BJ (cell line): ENCODE measurements at places on chromosomes 6 and 20.

DNA sequence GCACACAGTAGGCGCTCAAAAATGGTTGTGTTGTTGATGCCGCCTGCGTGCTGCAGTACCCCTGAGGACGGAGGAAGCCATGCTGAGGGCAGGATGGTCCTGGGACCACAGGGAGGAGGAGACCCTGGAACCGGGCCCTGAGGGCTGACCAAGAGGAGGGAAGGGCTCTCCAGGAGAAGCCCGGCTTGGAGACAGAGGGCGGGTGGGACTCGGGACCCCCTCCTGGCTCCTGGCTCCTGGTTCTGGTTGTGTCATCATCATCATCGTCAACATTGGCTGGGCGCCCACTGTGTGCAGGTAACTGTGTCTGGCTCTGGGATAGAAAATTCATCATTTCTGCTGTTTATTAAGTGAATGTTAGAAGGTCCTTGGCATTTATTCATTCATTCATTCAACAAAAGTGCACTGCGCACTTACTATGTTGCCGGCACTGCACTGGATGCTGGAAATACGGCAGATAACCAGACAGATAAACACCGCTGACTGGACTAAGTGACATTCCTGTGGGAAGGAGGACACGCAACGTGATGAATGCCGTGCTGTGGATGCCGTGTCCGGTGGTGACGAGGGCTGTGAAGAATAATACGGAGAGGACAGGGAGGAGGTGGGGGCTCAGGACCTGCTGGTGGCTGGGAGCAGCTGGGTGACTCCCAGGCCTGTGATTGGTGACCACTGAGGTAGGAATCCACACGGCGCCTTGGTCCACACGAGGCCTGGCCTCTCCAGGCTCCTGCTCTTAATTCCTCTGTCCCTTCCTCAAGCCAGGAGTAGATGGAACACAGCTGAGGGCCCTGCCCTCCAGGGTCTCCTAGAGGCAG lies 35.3 kb downstream of the SPDEF start:
- no peak for DNase-seq

DNA sequence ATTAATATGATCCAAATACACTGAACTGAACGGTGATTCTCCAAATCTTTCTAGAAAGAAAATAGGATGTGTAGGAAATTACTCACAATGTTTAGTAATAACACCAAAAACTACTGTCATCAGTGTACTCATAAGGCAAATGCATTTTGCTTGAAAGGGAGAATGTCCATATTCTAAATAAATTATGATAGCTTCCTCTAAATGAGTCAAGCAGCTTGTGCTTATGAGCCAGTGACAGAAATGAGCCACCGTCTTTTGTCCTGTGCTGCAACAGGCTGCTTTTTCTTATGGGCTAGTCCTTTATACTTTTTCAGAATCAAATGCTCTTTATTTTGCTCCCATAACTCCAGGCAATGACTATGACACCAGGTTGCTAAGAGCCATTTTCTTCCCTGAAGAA lies 4.5 kb upstream of the ZNF451 start:
- DNase-seq: no peak

DNA sequence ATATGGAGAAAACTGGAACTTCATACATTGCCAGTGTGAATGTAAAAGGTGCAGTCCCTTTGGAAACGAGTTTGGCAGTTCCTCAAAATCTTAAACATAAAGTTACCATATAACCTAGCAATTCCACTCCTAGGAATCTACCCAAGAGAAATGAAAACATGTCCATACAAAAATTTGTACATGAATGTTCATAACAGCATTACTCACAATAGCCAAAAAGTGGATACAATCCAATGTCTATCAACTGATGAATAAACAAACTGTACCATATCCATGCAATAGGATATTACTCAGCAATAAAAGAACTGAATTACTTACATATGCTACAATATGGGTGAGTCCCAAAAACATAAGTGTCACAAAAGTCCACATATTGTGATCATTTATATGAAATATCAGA lies 48.7 kb upstream of the ERVFRD-1 start:
- DNase-seq: no peak

DNA sequence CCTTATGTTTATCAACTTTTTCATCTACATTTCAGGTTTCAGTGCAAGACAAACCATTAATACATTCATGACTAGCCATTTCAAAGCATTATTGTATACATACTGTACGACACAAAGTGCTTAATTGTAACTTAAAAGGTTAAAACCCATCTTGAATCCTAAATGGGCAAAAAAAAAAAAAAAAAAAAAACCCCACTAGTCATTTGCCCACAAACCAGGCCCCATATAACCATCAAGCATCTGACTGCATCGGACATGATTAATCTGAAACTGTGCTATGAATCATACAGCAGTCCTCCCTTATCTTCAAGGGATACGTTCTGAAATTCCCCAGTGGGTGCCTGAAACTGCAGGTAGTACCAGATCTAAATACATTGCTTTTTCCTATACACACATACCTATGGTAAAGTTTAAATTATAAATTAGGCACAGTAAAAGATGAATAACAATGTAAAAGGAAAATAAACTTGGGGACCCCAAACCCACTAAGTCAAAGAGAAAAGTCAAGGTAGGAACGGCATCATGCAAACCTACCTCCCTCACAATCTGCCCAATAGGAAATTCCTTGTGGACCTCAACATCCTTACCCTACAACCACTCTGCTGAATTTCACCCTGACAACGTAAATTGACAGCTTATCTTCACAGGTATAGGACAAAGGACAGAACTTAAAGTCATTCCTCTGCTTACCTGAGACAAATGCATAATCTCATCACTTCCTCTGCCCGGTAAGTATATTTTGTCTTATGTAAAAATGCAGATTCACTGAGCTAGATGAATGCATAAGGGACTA lies 14.3 kb downstream of the B4GALT5 start:
- no peak for DNase-seq

DNA sequence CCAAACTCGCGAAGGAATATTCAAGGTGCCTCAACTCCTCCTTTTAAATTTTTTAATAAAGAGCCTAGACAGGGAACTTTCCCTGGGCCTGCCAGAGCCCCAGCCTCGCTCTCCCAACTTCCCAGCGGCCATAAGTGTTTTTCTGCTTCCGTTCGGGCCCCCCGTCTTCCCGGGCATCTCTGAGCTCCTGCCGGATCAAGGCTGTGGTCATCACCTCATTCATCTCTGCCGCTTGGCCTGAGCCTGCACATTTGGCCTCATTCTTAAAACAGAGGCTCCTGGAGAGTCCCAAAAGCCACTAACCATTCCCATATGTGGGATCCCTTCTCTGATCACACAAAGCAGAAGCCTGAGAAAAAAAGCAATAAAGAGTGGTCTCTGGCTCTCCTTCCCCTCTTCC lies 969.1 kb upstream of the DEFB115 start:
- DNase-seq: no peak

DNA sequence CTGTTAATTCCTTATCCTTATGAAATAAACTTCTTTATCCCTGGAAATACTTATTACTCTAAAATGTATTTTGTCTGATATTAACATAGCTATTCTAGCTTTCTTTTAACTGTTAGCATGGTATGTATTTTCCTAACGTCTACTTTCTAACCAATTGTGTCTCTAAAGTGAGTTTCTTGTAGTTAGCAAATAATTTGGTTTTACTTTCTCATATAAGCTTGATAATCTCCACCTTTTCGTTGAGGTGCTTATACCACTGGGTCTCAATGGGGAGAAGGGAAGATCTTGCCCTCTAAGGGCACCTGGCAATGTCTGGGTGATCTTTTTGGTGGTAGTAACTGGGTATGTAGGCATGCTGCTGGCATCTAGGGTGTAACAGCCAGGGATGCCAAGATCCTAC lies 25.7 kb downstream of the ZNF334 start:
- DNase-seq: no peak

DNA sequence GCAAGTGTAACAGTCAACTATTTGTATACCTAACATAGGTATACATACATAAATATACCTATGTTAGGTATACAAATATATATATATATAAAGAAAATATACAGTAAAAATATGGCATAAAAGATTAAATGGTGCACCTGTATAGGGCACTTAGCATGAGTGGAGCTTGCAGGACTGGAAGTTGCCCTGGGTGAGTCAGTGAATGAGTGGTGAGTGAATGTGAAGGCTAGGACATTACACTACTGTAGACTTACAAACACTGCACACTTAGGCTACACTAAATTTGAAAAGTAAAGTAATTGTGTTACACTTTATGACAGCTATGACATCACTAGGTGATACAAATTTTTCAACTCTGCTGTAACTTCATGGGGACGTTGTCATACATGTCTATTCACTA lies 65.6 kb downstream of the CDC5L start:
- DNase-seq: no peak

GRCh38 chr6:160987265-160987664 lies 4.3 kb upstream of the MAP3K4 start:
- DNase-seq: no peak

- DNase-seq: no peak
Measured at GRCh38 chr20:57332105-57333089, 2.8 kb downstream of the SPO11 start.

- no peak for DNase-seq
Measured at GRCh38 chr6:112470950-112471349, 123.8 kb downstream of the RFPL4B start.

DNA sequence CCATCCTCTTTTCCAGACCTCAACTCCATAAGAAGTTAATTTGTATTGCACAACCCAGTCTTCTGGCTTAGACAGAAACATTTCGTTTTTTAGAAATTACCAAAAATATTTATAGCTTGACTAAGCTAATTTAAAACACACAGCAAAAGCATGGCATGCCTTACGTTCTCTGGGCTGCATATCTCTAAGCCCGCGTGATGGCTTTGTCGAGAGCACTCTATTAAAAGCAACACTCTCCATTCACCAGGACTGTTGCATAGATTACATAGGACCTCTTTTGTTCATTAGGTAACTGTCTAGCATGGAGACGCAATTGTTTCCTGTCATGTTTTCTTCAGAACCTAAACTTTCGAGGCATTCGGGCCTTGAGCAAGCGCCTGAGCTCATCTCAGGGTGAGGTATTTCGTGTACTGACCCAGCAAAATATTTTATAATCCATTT lies 104.5 kb downstream of the IBTK start:
- DNase-seq: peak; percentile 75

DNA sequence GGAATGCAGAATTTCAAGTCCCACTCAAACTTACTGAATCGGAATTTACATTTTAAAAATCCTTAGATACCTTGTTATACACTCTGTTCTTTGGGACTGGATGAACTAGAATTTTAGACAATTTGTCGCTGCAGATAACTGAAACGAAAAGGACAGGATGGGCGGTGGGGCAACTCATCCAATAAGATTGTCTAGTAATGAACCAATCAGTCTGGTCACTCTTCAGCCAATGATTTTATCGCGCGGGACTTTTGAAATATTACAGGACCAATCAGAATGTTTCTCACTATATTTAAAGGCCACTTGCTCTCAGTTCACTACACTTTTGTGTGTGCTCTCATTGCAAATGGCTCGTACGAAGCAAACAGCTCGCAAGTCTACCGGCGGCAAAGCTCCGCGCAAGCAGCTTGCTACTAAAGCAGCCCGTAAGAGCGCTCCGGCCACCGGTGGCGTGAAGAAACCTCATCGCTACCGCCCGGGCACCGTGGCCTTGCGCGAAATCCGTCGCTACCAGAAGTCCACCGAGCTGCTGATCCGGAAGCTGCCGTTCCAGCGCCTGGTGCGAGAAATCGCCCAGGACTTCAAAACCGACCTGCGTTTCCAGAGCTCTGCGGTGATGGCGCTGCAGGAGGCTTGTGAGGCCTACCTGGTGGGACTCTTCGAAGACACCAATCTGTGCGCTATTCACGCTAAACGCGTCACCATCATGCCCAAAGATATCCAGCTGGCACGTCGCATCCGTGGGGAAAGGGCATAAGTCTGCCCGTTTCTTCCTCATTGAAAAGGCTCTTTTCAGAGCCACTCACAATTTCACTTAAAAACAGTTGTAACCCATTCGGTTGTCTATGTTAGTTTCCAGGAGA lies 41.9 kb upstream of the HFE start:
- DNase-seq: peak; percentile 87
